ENCODE measurements at places on chromosomes 13 and 19.

GRCh38 chr13:83568019-83568418 is 314.3 kb downstream of the SLITRK1 start:
- DNase-seq = no peak

- DNase-seq = no peak
These were observed 348.4 kb downstream of the EFNB2 start for GRCh38 chr13:106187101-106187500.

GRCh38 chr19:51127755-51128154 is 3.0 kb downstream of the SIGLEC9 start:
- DNase-seq = no peak

DNA sequence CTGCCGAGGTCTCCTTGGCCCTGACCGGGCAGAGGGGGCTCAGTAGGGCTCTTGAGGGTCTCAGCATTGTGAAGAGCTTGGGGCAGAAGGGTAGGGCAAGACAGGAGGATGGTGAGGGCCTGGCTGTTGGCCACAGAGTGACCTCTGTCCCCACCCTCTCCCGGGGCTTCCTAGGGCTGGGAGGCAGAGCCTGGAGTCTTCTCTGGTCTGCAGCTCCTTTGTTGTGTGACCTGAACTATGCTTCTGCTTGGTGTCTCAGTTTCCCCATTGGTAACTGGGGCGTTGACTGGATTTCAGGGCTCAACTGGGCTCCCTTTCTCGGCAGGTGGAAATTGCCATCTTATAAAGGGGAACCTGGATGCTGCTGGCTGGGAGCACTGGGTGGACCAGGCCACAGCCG is 30.1 kb upstream of the PEPD start:
- DNase-seq = no peak

GRCh38 chr13:48532256-48532505 is 699 bp downstream of the RCBTB2 start:
- DNase-seq = no peak

DNA sequence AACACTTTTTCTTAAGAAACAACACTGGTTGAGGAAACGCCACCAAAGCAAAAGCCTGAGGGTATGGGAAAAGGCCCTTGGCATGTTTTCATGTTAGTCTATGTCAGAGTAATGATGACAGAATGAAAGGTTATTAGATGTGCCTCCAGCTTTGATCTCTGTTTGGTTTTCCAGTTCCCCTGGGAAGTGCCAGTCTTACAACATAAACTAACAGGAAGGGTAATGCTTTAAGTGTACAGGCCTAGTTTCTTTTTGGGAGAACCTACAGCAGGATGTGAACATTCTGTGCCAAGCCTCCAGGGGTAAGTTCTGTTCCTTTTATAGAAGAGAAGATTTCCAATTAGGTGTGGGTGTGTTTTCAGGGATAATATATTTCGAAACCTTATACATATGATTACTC is 121.7 kb downstream of the FNDC3A start:
- no peak for DNase-seq

DNA sequence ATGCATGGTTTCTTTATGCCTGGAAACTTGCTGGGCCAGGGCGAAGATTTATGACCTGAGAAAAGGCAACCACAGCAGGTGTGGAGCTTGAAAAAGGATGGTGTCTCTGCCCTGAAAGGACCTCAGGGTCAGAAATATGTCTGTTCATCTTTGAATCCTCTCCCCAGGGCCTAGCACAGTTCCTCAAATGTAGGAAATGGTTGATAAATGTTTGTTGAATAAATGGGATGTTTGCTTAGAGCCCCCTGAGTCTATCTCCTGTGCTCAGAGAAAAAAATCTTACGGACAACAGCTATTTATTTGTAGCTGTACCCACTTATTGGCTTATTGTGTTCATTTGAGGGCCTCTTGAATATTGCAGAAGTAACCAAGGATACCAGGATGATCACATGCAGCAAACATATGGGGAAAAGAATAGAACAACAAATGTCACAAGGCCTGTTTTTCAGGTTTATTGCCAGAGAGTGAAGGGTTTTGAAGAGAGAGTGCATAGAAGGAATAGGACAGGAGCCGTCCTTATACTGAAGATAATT is 114.5 kb downstream of the KLF5 start:
- no peak for DNase-seq

GRCh38 chr13:50370303-50370950 is 355.2 kb downstream of the KCNRG start:
- no peak for DNase-seq

- DNase-seq = no peak
These were observed 432.5 kb downstream of the FGF9 start for GRCh38 chr13:22103046-22104027.

- DNase-seq = no peak
These were observed 5.5 kb upstream of the ZNF175 start for GRCh38 chr19:51565583-51565982.

GRCh38 chr19:45471111-45471930 is 3.5 kb downstream of the FOSB start:
- no peak for DNase-seq

- DNase-seq = no peak
These were observed 1.5 kb downstream of the KCNN4 start for GRCh38 chr19:43779147-43779819.

GRCh38 chr13:59497621-59498247 is 666.0 kb downstream of the DIAPH3 start:
- DNase-seq = no peak

- no peak for DNase-seq
These were observed 50.7 kb downstream of the KLF2 start for GRCh38 chr19:16375157-16375935.

GRCh38 chr13:25037057-25037813 is 58.7 kb upstream of the PABPC3 start:
- peak; percentile 63 for DNase-seq

- DNase-seq = no peak
These were observed 75.2 kb upstream of the MCF2L start for GRCh38 chr13:112893570-112894422.

GRCh38 chr19:9838324-9838723 is 3.2 kb downstream of the PIN1 start:
- no peak for DNase-seq

DNA sequence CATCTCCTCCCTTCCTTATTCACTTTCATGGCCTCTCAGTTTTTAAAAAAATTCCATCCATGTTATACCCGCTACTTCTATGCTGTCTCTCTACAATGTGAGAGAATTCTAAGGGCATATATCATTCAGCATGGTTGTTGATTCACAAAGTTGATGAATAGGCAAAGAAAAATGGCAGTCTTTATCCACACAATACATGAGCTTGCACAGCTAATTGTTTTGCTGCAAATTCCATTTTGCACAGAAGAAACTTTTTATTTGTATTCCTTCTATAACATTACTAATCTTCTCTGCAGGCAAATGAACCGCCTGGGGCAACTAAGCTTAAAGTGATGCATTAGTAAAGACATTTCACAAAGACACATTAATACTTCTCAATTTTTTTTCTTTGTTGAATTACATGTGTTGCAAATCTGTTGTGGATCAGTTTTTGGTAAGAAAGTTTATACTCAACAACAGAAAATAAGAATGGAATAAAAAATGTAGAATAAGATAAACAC is 196.9 kb downstream of the LIG4 start:
- no peak for DNase-seq

GRCh38 chr13:41107584-41108014 is 25.0 kb downstream of the KBTBD6 start:
- DNase-seq = no peak

DNA sequence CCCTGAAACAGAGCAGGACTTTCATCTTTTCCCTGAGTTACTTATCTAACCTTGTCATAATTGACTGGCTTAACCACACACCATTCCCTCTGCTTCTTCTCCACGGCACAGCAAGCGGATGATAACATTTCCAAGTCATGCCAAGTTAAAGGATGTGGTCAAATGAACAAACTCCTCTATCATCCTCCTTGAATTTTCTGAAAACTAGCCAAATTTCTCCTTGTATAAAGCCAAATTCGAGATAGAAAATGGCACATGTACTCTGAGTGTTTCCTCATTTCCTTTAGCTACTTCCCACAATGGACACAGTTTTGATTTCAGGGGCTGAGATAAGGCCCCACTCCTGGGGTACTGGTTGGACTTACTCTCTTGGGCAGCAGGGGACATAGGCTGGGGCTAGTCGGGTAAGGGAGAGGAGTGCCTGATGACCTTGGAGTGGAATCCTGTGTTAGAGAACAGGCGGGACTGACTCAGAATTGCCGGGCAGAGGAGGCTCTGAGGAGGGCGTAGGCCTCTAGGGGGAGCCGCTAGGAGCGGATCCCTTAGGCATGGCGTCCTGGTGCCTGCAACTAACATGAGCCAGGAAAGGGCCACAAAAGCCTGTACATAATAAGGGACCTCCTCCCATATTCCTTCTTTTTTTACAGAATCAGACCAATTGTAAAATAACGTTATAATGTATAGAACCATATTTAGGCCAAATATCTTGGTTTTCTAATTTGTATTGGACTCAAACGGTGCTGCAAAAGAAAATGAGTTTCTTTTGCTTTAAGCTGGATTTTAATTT is 20.3 kb upstream of the TMTC4 start:
- peak; percentile 56 for DNase-seq

GRCh38 chr13:23631311-23632047 is 61.3 kb downstream of the TNFRSF19 start:
- DNase-seq = no peak

- no peak for DNase-seq
These were observed 8.3 kb downstream of the GTF3A start for GRCh38 chr13:27432611-27433210.

DNA sequence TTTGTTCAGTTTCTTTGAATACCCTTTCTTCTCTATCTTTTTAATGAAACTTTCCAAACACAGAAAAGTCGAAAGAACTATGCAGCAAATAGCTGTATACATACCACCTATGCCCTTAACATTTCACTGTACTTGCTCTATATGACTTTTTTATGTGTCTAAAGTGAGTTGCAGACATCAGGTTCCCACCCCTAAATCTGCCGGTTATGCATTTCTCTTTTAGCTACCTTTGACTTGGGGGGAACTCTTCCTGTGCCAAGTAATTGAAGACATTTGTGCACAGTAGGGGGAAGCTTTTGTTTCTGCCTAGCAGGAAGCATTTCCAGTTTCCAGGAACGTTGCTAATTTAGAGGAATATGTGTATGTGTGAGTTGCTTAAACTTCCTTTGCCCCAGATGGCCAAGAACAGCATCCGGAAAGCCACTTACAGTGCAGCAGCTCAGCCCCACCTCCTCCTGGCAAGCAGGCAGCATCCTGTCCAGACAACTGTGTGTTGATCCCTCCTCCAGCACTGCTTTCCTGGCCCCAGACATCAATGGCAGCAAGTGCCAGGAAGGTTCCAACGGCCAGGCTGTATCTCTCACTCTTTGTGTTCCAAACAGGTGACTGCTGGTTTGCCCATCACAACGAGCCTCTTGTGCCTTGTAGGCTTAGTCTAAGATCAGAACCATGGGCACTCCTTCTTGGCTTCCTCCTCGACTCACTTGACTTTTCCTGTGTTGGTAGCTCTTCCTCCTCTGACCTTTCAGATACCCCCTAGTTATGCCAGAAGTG is 14.7 kb upstream of the GRAMD1A start:
- no peak for DNase-seq

- DNase-seq = no peak
These were observed 184.6 kb downstream of the LHFPL6 start for GRCh38 chr13:39418424-39418823.

DNA sequence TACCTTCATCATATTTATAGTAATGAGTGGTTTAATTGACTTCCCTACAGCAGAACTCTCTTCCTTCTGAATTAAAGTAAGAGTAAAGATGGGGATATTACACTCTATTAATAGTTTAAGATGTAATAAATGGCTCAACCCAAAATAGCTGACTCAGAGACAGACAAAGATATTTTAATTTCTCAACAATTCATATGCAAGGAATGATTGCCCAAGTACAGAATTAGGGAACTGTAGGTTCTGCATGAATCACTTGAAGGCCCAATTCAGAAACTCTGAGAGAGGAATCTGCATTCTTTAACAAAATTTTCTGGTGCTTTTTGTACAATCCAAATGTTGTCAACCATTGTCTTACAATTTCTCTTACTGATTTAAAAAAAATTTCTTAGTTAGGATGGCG is 42.9 kb upstream of the PCDH9 start:
- DNase-seq = no peak

DNA sequence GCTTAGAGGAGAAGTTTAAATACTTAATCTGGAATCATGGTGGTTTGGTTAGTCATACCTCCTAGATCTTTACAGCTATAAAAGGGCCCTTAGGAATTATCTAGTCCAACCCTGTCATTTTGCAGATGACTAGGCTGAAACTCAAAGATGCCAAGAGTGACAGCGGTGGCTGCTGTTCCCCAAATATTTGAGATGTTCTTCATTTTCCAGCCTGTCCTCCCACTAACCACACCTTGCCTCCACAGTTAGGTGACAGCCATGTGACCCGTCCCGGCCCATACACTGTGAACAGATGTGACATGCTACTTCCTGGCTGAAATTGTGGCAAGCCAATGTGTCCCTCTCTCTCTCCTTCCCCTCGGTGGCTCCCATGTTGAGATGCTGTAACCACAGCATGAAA is 225.5 kb upstream of the IPO5 start:
- DNase-seq = no peak

DNA sequence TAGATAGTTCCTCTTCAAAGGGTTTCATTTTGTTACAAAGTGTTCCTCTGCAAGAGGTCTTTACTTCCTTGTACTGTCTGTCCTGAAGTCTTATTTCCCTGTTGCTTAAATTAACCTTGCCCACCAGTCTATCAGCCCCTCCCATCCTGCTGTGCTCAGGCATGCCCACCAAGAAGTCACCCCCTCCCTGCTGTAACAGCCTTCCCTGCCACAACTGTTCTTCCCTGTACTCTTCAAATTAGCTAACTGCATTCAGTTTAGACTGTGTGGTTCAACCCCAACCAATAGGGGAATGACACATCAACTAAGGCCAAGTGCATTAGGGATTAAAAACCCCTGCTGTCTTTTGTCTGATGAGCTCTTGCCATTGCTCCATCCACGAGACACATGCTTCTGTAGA is 34.4 kb upstream of the ZNF562 start:
- DNase-seq = no peak

DNA sequence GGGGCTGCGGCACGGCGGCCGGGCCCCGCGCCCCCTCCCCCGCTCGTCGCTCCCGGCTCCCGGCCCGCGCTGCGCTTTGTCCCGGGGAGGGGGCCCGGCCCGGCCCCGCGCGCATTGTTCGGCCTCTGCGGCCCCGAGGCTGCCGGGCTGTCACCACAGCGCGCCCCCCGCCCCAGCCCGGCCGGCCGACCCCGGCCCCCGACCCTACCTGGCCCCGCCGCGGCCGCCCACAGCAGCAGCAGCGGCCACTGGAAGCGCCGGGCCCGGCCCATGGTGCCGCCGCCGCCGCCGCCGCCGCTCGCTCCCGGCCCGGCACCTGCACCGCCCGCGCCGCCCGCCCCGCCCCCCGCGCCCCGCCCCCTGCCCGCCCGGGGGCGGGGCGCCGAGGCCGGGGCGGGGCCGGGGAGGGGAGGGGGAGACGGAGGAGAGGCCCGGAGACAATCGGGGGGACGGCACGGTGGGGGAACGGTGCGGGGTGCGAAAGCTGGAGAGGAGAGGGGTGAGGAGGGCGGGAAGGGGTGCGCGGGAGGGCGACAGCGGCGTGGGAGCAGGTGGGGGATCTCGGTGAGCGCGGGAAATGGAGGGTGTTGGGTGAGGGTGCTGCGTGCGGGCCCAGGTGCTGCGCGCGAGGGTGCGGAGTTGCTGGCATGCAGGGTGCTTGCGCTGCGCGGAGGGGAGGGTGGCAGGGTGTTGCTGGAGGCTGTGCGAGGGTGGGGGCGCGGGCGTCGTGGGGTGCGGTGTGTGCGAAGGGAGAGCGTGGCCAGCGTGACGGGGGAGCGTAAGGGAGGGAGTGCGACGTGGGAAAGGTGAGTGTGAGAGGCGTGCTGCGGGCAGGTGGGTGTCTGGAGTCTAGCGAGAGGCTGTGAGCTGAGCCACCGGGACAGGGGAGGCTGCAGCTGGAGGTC is at the start of gene CADM4:
Gene CADM4, minus strand, starts transcription at position 332 of the 905 bp plus-strand sequence. Its CDS starts 60 bp downstream, at position 272.
- DNase-seq = no peak

- DNase-seq = no peak
These were observed 222.4 kb upstream of the IRS2 start for GRCh38 chr13:110008816-110009215.
